Activated CD8-positive, alpha-beta memory T cell treated with anti-CD3 and anti-CD28 coated beads for 4 hours (primary cell): ENCODE measurements at places on chromosomes 4 and X.

DNA sequence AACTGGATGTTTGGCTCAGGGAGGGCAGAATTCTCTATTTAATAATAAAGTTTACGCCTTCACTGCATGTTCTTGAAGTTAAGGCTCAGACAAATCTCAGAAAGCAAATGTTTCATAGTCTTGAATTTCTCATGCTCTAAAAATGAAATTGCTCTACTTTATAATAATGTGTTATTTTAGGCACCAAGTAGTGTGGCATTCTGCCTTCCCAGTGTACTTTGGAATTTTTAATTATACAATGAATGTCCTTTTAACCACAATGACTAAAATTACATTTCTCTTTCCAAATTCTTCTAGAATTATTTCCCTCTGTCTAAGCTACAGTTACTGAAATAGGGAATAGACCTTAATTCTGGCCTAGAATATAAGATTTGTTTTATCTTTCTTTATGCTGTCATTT is 97.9 kb upstream of the PDE5A start:
- DNase-seq = no peak

DNA sequence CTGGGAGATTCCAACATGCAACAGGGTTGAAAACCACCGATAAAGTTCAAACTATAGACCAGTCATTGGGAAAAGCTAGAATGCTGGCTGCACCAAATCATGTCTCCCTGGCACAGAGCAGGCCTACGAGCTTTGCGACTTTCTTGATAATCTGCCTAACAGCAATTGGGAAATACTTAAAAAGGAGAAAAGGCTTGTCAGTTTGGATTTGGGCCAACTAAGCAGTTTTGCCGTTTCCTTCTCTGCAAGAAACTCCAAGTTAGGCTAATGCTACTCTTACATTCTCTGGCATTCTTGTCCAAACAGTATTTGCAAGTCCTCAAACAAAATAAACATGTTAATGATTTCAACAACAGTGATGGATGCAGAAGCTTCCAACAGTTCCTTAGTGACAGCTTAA is 87.9 kb downstream of the PDK3 start:
- no peak for DNase-seq

GRCh38 chrX:10988653-10989052 is 122.5 kb upstream of the HCCS start:
- DNase-seq = no peak

DNA sequence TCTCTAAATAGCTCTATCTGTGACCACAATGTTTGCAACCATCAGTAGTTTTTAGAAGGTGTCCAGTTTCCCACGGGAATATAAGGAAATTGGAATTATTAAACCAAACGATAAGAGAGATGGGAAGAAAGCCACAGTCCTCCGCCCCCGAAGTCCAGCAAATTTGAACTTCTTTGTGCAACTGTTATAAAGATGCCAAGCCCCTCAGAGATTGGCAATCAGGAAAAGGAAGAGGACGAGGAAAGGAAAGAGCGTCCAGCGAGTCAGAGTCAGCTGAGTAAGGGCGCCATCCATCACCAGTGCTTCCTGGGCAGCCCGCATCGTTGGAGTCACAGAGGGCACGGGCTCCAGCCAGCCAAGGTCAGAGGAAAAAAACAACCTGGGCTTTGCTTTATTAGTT is 35.7 kb downstream of the LDB2 start:
- DNase-seq = no peak

- DNase-seq = no peak
Observed at GRCh38 chr4:158197194-158197776, 13.0 kb upstream of the TMEM144 start.

- DNase-seq = no peak
Observed at GRCh38 chr4:95319169-95319568, 229.6 kb downstream of the UNC5C start.

DNA sequence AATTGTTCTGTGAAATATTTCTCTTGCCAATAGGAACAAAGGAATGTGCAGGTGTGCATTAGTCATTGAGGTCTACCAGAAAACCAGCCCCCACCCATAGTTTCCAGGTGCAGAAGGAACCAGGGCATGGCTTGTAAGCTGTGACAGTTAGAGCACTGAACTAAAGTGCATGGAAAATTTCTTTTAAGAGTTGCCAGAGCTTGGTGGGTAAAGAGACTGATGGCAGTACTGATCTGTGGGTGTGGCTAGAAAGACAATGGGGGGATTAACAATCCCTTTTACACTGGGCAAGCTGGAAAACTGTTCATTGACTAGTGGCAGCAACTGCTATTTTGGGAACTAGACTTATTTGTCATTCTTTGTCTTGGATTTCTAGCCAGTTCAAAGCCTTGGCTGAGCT is 326.9 kb downstream of the PCDH19 start:
- no peak for DNase-seq
